Stimulated activated CD8-positive, alpha-beta memory T cell treated with anti-CD3 and anti-CD28 coated beads, Interleukin-4, amount 100 ng/mL, for 1 hour (primary cell): ENCODE measurements at places on chromosomes 4 and X.

DNA sequence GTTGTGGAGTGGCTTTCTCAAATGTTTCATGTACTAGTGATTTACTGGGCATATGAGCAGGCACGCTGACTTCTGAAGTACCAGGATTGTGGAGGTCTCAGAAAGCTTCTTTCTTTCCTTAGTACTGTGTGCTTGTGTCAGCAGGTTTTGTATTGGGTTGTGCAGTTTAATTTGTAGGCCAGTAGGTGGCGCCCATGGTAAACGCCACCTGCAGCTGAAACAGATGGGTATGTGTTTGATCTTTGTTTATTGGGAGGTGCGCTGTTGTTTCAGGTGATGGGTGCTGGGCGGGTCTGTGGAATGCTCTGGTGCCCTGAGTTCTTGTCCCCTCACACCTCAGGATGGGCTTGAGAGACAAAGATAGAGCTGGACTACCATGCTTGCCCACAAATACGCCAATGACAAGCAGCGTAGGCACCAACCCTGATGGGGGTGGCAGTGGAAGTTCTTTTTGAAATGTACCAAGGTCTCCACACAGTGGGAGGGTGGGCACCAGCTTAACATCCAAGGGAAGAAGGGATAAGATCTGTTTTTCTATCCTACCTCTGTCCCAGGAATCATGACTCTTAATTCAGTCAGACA is 141.5 kb downstream of the RPS6KA6 start:
- no peak for DNase-seq

- DNase-seq: no peak
Measured at GRCh38 chrX:149036086-149036485, 469.0 kb downstream of the IDS start.

- DNase-seq: no peak
Measured at GRCh38 chr4:177008071-177008835, 215.5 kb upstream of the VEGFC start.

- DNase-seq: no peak
Measured at GRCh38 chr4:73730292-73730691, 10.1 kb upstream of the CXCL8 start.

- no peak for DNase-seq
Measured at GRCh38 chr4:59938166-59938565, 1262.0 kb upstream of the ADGRL3 start.

- DNase-seq: no peak
Measured at GRCh38 chrX:153685751-153686696, 1.7 kb upstream of the SLC6A8 start.

- DNase-seq: no peak
Measured at GRCh38 chrX:97126020-97126419, 242.3 kb downstream of the RPA4 start.

- no peak for DNase-seq
Measured at GRCh38 chr4:36990128-36990872, 254.2 kb upstream of the NWD2 start.

- no peak for DNase-seq
Measured at GRCh38 chr4:68466185-68466584, 18.9 kb downstream of the TMPRSS11E start.

DNA sequence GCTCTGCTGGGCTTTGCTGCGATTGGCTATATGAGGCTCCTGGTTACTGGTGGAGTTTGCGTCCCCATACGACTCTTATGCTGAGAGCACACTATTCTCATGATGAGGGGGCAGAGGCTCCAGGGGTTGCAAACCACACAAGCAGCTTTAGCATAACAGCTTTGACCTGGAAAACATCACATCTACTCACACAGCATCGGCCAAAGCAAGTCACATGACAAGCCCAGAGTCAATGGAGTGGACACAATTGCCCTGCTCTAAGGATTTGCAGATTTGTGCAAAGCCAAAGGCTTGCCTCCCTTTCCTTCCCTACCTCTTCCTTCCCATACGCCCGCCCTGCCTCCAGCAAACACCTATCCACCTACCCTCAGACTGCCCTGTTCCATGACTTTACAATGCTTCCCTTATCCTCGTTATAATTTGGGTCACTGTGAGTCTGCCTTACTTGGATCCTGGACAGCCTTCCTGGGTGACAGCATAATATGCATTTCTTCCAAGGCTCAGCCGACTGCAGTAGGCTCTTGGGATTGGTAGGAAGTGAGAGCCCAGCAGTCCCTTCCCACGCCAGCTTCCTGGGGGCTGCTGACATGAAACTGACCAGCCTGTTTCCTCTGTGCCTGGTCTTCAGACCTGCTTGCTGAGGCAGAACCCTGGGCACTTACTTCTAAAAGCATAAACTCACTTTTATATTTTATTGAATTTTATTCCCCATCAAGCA is 208.2 kb upstream of the PSAPL1 start:
- no peak for DNase-seq

DNA sequence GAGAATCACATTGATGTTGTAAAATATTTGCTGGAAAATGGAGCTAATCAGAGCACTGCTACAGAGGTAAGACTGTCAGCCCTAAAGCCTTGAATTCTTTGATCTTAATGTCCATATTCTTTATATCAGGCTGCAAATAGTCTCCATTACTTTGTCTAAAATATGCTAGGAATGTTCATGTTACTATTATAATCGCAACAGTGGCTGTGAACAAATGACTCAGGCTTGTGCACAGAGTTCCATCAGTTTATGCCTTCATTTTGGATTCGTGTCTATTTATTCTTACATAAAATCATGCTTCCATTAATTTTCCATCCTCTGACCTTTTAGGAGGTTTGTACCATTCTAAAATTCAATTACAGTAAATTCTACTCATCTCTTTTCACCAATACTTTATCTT is 182.7 kb downstream of the ANK2 start:
- no peak for DNase-seq

DNA sequence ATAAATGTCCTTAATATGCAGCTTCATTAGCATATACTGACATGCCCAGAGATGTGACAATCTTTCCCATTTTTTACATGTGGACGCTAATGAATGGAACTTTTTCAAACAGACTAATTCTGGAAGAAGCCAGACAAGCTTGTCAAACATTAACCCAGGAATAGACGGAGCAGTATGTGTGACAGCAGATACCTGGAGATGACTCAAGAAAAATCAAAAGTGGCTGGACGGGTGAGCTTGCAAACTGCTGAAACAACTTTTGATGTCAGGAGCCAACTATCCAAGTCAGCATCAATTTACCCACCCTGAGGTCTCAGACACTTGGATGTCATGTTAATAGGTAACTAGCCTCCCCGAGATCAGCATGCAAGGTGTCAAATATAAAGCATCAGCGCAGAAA is 183.0 kb downstream of the PACRGL start:
- no peak for DNase-seq

DNA sequence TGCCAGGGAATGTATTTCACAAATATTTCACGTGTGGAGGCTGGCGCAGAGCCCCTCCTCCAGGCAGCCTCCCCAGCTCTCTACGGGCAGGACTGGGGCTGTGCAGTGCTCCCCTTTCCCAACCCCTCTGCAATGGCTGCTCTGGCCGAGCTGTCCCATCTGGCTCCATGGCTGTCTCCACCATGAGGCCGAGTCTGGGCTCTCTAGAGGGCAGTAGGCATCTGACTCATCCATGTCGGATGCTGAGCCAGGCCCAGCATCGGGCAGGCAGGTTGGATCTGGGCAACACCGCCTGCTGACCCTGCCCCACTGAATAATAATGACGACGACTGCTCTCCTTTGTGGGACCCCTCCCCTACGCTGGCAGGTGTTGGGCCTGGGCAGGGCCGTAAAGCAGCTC is 11.0 kb upstream of the SH3TC1 start:
- DNase-seq: no peak

GRCh38 chrX:150456466-150456865 is 93.3 kb downstream of the MAMLD1 start:
- no peak for DNase-seq

- DNase-seq: no peak
Measured at GRCh38 chrX:39616098-39616729, 481.5 kb downstream of the BCOR start.

GRCh38 chr4:128635141-128635954 is 174.2 kb upstream of the JADE1 start:
- DNase-seq: no peak
